ENCODE measurements at places on chromosomes 1 and 21.

DNA sequence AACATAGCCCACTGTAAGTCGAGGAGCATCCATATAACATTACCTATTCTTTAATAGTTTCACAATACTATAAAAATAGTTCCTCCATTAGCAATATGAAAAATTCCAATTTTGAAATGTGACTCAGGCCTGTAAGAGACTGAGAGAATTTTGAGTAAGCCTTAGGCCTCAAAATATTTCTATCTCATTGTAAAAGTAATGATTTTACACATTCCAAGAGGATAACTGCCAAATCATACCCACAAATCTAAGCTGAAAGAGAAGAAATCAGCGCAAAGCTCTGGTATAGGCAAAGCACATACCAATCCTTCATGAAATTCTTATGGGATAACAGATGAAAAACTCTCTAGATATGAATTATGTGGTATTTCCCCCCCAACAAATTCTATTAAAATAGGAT, 144.1 kb downstream of the CDC42BPA start:
- no peak for DNase-seq

DNA sequence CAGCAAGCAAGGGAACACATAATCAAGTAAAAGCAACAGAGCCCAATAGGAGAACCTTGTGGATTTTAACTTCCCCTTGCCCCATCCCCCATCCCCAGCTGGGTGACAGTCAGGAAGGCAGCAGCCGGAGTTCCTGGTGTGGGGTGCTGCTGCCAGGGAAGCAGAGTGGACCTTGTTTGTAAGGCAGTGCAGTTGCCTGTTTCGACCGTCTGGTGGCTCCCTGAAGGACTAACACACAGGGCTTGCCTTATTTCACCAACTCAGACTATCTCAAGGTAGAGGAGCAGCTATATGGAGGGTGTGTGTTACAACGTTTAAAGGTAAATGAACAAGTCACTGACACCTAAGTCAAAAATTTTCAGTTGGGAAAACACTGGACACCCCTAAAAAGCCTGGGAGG, 6.6 kb downstream of the KRTAP10-8 start:
- no peak for DNase-seq

GRCh38 chr1:20685741-20686140, 24.6 kb upstream of the DDOST start:
- DNase-seq: no peak

DNA sequence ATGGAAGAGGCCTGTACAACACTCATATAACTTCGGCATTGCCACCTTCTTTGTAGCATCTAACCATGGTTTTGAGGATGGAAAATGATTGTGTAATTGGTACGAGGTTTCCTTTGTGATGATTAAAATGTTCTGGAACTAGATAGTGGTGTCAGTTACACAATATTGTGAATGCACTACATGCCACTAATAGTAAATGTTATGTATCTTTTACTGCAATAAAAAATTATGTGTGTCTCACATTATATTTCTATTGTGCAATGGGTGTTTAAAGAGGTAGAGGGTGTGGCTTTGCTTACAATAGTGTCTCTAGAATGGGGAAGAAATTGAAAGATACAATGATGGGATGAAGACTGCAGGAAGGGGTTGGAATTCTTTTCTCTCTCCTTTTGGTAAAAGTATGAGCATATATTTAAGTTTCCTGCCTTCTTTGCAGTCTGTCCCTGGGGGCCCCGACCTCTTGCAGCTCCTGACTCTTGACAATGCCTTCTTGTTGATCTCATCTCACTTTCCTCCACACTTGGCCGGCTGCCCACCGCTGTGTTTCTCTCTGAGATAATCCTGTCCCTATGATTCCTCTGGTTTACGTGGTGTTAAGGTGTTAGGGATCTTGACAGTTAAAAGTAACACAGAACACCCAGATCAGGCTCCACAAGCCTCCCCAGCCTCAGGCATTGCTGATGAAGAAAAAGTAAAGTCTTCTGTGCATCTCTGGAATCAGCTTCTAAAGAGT, 39.3 kb downstream of the MTARC1 start:
- DNase-seq: no peak

All from GOT3 (cell line).